ENCODE measurements at places on chromosomes 7 and 10.

DNA sequence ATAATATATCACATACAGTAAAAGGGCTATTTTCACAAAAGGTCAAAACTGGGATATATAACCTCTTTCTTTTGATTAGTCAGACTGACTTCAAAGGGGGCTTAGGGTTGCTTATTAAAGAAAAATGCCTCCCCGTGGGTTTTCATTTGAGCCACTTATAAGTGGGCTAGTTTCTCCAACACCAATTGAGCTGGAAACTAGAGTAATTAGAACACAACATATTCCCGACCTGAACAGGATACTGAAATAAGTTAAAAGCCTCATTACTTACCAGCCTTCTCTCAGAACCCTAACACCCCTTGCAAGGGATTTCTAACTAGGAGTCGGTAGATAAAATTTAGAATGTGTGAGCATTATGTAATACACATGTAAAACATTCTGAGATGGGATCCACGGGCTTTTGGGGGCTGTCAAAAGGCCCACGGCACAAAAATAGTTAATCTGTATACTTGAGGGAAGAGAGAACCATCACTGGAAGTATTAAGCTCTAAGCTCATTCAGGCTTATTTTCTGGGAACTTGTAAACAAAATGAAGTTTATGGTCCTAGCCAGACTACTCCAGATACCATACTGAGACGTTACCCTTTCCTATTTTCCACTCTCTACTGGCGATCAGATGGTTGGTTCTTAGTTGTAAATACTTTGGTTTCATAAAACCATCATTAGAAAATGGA lies 29.3 kb upstream of the KMT2E start:
- DNase-seq, result no peak

GRCh38 chr10:102287538-102287937 lies 42.2 kb downstream of the GBF1 start:
- DNase-seq, result no peak

- DNase-seq, result no peak
These were observed 103.0 kb downstream of the CTBP2 start for GRCh38 chr10:125057158-125058001.

DNA sequence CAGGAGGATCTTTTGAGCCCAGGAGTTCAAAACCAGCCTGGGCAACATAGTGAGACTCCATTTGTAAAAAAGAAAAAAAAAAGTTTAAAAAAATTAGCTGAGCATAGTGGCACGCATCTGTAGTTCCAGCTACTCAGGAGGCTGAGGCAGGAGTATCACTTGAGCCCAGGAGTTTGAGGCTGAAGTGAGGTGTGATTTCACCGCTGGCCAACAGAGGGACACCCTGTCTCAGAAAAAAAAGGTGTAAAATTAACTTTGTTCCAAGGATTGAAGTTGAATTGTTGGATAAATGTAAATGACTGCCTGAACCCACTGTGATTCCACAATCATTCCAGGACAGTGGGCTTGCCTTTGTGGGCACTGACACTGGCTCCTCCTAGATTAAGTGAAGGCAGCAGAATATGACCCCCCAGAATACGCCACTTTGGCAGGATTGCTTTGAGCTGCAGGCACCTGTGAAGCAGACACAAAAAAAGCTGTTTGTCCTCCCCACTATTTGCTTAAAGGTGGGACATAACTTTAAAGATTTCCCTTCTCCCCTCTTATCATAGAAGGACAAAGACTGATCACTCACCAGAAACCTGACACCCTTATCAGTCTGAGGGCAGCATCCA lies 57.2 kb upstream of the FOXI2 start:
- DNase-seq, result no peak

DNA sequence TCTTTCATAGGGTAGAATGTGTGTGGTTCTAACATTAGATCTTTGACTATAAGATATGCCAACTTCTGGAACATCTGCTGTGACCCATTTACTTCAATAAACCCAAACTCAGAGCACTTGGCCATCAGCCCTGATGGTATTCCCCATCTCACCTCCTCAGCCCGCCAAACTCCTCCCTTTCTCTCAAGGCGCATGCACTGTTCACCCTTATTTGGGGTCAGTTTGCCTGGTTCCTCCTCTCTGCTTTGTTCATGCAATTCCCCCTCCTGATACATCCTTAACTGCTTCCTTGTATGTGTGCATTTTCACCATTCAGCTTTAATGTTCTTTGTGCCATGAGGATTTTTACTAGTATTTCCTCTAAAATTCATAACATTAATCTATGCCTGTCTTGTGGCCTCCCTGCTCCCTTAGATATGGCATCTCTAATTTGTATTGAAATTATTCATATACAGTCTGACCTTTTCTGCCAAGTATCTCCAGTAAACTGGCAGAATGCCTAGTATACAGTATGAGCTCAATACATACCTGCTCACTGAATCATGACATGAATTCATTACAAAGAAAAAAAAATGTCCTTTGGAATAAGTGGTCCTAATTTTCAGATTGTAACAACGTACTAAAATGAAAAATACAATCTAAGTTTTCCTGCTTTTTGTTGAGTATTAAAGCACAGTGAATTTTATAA lies 336.8 kb upstream of the IGFBP3 start:
- DNase-seq, result no peak
